Esophagus mucosa (tissue), 1 donor: ENCODE measurements at places on chromosomes 16 and 17. TPM values are rescaled to one million over a fixed set of nuclear protein-coding genes. Genes with fewer than 3 reads are reported as not detected.

Gene OR1F1
- total RNA-seq: not detected

Gene UBTF
- total RNA-seq: 60.7 TPM

Gene ALDOC
- total RNA-seq: 24.9 TPM

Gene CASKIN1
- 0.08 TPM for total RNA-seq

Gene ZNF624
- total RNA-seq: 2.7 TPM

Gene STAC2
- total RNA-seq: 0.60 TPM

- no peak for ATAC-seq
Observed at GRCh38 chr16:27248036-27248435, 20.5 kb downstream of the NSMCE1 start.

- no peak for ATAC-seq
Observed at GRCh38 chr16:26493751-26494150, 573.0 kb upstream of the C16orf82 start.

- peak; percentile 66 for ATAC-seq
Observed at GRCh38 chr16:30115238-30115637, 1.9 kb upstream of the GDPD3 start.

GRCh38 chr17:33982909-33983308 lies 272.2 kb upstream of the CCL2 start:
- ATAC-seq: no peak

DNA sequence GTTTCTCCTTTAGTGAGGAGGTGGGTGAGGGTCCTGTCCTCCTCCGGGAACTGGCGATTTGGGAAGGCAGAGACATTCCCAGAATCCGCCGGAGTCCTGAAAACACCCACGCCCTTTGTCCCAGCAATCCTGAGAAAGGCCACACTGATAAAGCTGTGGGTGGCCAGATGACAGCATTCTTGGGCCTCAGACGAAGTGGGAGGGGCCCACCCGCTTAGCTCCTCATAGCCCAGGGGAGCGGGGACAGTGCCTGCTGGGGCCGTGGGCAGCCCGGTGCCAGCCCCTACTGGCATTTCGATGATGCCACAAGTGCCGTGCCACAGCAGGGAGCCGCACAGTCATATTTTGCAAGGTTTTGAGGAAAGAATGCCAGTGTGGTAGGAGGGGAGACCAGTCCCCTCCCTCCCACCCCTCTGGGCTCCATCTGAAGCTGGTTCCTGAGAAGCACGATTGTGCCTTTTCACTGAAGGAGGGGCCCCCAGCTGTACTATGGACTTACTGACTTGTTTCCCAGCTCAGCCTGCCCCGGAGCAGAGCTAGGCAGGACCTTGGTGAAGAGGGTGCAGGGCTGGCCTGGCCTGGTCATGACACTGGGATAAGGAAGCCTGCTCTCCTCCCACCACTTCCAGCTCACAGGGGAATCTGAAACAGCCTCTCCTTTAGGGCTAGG lies 20.9 kb upstream of the MPRIP start:
- no peak for ATAC-seq

- ATAC-seq: no peak
Observed at GRCh38 chr17:42669977-42670788, 6.6 kb downstream of the PLEKHH3 start.

GRCh38 chr16:424033-424622 lies 1.3 kb upstream of the RAB11FIP3 start:
- ATAC-seq: peak; percentile 77

- no peak for ATAC-seq
Observed at GRCh38 chr16:86363057-86363490, 147.3 kb upstream of the FOXF1 start.

DNA sequence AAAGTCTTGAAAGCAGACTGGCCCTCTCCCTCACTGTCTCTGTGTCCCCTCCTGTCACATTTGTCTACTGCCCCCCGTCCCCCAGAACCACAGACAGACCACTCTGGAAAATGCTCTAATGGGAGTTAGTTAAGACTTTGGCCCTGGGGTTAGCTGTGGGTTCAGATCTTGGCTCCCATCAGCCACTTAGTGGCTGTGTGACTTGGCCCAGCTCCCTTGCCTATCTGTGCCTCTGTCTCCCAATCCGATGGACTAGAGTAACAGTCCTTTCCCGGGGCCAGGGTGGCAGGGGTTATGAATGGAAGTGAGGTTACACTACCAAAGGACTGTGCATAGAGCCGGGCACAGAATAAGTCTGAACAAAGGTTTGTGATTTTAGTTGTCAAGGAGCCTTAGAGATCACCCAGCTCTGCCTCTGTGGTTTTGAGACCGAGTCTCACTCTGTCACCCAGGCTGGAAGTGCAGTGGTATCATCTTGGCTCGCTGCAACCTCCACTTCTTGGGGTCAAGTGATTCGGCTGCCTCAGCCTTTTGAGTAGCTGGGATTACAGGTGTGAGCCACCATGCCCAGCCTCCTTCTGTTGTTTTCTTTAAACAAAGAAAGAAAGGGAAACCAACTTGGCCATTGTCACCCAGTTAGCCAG lies 23.7 kb downstream of the PPL start:
- no peak for ATAC-seq

GRCh38 chr17:42111871-42112551 lies 503 bp downstream of the DHX58 start:
- ATAC-seq: peak; percentile 5

DNA sequence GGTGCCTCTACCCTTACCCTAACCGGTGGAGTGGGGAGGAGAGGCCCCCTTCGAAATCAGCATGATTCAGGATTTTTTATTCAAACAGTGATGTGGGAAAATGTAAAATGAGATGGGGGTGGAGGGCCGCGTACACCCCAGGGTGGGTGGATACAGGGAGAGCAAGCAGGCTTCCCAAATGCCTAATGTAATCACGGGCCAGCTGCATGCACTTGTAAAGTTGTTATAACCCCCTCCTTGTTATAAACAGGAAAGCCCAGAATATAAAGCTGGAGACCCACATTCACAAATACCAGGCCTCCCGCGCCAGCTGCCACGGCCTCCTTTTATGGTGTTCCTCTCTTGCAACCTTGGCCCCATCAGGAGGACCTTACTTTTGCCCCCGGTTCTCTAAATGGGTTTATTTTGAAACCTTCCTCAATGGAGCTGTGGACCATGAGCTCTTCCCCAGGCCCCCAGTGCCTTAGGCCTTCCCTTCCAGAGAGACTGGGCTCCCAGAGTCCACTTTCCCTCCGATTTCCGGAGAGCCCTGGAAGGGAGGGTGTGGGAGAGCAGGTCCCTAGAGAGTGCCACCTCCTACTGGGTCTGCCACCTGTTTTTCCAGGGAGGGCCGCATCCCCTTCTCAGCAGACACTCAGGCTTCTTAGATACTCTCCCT lies 906 bp upstream of the FOXL1 start:
- no peak for ATAC-seq

DNA sequence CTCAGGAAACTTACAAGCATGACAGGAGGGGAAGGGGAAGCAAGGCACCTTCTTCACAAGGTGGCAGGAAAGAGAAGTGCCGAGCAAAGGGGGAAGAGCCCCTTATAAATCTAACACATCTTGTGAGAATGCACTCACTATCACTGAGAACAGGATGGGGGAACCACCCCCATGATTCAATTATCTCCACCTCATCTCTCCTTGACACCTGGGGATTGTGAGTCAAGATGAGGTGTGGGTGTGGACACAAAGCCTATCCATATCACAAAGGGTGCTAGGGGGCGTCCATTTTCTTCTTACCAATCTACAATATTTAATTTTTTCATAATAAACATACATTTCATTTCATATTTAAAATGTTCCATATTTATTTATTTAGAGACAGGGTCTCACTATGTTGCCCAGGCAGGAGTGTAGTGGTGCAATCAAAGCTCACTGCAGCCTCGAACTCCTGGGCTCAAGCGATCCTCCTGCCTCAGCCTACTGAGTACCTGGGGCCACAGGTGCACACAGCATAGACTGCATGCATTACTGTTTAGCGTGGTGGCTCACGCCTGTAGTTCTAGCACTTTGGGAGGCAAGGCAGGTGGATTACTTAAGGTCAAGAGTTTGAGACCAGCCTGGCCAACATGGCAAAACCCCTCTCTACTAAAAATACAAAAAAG lies 26.5 kb upstream of the FAAP100 start:
- ATAC-seq: no peak

GRCh38 chr16:77238593-77238992 lies 39.4 kb downstream of the SYCE1L start:
- ATAC-seq: no peak

- no peak for ATAC-seq
Observed at GRCh38 chr16:12231666-12232065, 255.1 kb downstream of the SNX29 start.

GRCh38 chr16:69410219-69410990 lies 14.0 kb upstream of the CYB5B start:
- ATAC-seq: no peak

DNA sequence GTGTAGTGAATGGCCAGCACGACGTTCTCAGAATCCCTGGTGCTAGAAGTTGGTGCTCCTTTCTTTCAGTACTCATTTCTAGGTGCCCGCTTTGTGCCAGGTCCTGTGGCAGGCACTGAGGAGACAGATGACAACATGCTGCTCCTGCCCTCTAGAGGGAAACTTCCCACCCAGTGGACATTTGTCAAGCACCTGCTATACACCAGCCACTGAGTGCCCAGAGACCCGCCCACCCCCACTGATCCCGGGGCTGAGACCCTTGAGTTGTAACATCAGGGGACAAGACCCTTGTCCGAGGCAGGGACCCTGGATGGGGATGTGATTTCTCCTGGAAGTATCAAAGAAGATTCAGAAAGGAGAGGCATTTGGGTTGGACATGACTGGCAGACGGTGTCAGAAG lies 25.1 kb downstream of the UNC13D start:
- no peak for ATAC-seq

DNA sequence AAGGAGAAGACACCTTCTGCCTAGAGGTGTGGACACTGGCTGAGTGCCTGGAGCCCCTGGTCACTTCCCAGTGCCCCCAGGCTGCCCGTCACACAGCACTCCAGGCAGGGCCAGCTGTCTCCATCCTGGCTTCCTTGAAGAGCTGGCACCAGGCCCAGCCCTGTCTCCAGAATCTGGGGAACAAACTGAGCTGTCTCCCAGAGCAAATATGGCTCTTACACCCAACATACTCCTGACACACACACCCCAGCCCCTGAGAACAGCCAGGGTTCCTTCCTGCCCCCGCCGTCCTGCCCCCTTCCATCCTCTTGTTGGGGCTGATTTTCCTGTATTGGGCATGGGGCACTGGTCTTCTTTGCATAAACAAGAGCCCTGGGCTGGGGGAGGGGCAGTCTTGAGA lies 9.1 kb downstream of the NHERF1 start:
- peak; percentile 6 for ATAC-seq

GRCh38 chr16:11742093-11742535 lies 543 bp downstream of the TXNDC11 start:
- ATAC-seq: peak; percentile 45

GRCh38 chr16:68229431-68230175 lies 6.3 kb downstream of the ESRP2 start:
- ATAC-seq: no peak

DNA sequence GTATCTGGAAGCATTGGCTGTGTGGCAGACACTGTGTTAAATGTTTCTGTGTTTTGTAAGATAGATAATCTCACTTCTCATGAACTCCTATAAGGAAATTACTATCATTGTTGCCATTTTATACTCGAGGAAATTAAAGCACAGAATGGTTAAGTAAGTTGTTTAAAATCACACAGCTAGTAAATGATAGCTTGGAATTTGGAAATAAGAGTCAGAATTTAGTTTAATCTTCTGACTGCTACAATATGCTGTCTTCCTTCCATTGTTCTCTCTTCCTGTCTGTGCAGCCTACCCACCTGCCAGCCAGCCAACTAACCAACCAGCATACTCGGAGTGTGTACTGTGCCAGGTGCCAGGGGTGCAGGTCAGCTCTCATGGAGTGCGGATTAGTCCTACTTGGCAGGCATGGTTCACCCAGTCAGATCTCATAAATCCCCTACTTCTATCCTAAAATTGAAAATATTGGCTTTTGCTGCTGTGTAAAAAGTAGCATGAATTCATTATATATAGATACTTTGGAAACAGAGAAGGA lies 79.9 kb upstream of the LGALS9 start:
- ATAC-seq: no peak

GRCh38 chr17:80006339-80006720 lies 29.3 kb downstream of the TBC1D16 start:
- ATAC-seq: no peak

GRCh38 chr17:79574656-79575055 lies 36.2 kb downstream of the RBFOX3 start:
- ATAC-seq: no peak

DNA sequence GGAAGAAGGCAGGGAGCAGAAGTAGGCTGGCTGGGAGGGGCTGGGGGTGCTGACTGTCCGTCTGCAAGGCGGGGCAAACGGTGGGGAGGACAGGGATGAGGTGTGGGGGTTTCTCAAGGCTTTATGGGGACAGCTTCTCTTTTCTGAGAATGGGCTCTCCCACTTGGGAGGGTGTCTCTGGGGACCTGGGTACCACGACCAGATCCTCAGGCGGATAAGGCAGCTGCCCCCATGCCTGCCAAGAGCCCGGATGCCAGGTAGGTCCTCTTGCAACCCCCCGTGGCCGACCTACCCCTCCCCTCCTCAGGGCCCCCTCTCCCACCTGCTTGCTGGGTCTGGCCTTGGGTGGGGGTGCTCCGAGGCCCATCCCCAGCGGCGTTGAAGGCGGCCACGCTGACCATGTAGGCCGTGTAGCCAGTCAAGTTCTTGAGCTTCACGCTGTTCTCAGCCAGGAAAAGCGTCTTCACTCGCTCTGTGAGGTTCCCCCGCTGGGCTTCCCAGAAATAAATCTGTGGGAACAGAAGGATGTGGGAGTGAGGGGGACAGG lies 56.4 kb upstream of the CDC42EP4 start:
- ATAC-seq: no peak

GRCh38 chr17:51355441-51356410 lies 95.4 kb downstream of the UTP18 start:
- no peak for ATAC-seq

- ATAC-seq: peak; percentile 7
Observed at GRCh38 chr17:75876938-75877751, 1.2 kb downstream of the TRIM47 start.
